ENCODE measurements at places on chromosomes 16 and 17.

DNA sequence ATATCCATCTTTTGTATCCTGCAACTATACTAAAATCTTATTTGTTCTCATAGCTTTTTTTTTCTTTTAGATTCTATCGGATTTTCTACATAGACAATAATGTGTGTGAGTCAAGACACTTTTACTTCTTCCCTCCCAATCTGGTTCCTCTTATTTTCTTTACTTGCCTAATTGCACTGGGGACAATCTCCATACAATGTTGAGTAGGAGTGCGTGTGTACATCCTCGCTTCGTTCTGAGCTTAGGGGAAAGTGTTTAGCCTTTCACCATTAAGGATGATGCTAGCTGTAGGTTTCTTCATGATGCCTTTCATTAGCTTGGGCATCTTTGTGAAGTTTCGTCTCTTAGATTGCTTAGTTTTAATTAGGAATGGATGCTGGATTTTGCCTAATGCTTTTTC is 2.9 kb downstream of the SPATA32 start:
- no peak for DNase-seq

DNA sequence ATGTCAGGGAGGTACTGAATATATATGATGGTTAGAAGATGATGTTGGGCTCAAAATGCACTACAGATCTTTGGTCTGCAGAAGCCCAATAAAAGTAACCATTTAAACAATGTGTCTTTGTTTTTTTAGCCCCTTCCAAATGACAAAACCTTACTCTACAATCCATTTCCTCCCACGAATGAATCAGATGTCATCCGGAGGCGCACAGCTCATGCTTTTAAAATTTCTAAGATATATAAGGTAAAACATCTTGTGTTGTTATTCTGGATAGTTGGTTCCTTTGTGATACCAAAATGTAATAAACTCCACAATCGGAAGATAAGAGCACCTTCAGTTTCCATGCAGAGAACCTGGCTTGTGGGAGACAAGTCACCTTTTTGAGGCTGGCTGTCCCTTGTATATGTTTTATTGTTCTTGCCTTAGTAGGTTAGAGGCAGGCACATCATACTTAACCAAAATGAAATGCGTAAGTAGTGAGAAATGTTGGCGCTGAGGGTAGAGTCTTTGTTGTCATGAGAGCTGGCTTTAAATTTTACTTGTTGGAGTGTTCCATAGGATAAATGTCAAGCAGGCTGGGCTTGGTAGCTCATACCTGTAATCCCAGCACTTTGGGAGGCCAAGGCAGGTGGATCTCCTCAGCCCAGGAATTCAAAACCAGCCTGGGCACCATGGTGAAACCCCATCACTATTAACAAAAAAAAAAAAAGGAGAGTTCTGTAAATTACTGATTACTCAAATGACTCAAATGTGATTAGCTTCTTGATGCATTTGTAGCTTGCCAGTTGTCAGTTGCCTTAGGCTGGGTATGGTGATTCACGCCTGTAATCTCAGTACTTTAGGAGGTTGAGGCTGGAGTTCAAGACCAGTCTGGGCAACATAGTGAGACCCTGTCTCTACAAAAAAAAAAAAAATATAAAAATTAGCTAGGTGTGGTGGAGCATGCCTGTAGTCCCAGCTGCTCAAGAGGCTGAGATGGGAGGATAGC is 19.7 kb upstream of the SNTB2 start:
- DNase-seq, result no peak

- DNase-seq, result no peak
These were observed 8.3 kb upstream of the SPPL2C start for GRCh38 chr17:45836047-45837044.

DNA sequence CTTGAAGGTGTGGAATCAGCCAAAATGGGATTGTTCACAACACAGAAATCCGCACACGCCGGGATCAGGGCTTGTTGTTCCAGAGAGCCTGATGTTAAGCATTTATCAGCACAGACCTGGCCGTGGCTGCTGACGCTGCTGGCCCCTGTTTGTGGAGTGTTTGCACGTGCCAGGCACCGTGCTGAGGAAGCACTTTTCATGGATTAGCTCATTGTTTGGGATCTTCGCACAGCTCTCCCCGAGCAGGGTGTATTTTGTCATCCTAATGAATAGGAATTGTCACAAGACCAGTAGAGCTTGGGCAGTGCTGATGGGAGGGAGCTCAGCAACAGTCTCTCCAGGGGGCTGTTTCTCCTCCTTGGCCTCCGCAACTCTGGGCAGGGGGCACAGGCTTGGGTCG is 160.4 kb upstream of the PLCG2 start:
- no peak for DNase-seq

- DNase-seq, result no peak
These were observed 3.8 kb downstream of the G6PC3 start for GRCh38 chr17:44074231-44074910.

DNA sequence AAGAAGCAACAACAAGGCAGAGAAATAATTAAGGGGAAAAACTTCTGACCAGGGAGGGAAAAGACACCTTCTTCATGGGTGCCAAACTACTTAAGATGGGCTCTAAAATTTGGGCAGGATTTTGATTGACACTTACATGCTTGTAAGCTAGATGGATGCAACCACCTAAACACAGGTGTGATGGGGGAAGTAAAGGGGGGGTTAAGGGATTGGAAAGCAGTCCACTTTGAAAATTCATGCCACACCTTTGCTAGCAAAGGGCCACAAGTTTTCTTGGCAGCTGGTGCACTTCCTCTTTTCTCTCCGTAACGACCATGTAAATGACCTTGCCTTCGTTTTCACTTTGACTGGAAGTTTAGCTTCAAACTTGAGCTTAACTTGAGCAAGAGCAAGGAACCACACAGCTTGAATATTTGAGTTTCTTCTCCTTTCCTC is 14.3 kb upstream of the PRKAR1A start:
- no peak for DNase-seq

DNA sequence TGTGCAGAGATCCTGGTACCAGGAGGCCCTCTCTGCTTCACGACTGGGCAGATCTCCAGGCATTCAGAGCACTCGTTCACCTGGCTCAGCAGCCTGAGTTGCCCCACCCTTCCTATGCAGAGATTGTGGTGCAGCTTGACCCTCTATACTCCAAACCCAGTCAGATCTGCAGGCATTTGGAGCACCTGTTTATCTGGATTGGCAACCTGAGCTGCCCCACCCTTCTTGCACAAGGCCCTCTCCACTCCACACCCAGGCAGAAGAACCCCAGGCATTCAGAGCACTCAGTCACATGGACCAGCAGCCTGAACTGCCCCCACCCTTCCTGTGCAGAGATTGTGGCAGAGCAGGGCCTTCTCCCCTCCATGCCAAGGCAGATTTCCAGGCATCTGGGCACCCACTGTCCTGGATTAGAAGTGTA is 88.4 kb upstream of the CDH5 start:
- no peak for DNase-seq

GRCh38 chr17:2024572-2025219 is 438 bp downstream of the RTN4RL1 start:
- DNase-seq, result no peak

- DNase-seq, result no peak
These were observed 1.8 kb upstream of the CBFA2T3 start for GRCh38 chr16:88978608-88979346.

DNA sequence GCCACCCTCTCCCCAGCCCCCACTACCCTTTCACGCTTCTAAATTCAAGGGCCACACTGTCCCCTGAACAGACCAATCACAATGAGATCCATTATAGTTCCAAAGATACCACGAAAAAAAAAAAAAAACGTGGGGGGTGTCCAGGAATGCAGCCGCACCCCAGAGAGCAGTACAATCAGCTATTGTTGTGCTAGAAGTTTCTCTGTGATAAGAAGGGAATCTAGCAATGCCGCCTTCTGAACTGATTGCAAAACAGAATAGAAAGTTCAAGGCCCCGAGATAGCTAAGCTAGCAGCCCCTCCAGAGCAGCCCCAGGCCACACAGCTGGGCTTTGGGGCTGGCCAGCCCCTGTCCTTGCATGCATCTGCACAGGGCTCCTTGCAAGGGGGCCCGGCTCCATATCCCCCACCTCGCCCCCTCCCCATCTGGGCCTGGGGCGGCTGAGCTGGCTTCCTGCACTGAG is 86.9 kb upstream of the CBX4 start:
- DNase-seq, result no peak

DNA sequence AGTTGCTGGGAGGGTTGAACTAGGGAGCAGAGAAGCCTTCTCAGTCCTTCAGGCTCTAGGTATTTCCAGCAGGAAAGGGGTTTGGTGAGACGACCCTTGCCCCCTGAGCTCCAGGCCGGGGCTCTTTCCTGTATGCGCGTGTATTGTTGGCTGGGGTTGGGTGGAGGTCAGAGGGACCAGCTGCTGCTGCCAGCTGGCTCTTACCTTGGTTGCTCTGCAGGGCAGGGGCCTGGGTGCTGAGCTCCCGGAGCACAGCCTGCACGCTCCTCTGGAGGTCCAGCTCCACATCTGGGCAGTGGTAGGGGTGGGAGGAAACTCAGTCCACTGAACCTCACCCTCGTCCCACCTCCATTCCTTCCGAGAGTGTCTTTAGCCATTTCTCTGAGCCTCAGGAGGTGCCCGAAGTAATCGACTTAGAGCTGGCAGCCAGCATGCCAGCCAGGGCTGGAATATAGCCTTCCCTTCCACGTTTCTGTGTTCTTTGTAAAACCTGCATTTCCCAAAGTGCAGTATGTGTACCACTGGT is 28.0 kb downstream of the PIK3R6 start:
- no peak for DNase-seq

- no peak for DNase-seq
These were observed 2.6 kb upstream of the EXOSC6 start for GRCh38 chr16:70254180-70254964.

GRCh38 chr16:71693164-71693563 is 31.3 kb downstream of the PHLPP2 start:
- no peak for DNase-seq

DNA sequence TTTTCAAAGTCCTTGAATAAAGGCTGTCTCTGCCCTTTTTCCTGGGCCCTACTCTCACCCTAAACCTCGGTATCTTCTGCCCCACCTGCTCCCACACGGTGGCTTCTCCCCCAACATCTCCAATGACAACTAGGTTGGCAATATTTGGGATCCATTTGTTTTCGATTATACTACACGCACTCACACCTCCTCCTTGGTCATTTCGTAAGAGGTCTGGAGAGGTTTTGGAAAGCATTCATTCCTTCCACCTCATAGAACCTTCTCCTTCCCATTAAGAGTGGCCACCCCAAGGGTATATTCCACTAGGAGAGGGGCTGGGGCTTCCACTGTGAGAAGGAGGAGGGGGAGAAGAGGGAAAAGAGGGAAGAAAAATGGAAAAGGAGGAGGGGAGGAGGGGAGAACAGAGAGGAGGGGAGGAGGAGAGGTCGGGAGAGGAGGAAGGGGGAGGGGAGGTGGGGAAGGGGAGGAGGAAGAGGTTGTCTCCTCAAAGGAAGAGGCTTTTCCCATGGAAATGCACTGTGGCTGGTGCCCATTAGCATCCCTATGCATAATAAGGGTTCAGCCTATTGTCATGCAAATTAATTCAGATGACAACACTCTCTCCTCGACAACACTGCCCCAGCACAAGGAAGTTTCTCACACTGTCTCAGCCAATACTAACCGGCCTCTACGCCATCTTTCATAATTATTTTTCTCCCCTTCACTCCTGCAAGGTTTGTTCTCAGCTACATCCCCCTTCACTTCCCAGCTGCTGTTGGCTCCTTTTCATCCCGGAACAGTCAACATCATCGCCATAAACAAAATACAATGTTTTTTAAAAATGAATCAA is 30.0 kb downstream of the SOX9 start:
- DNase-seq, result no peak

- DNase-seq, result no peak
These were observed 393 bp downstream of the SERPINF2 start for GRCh38 chr17:1743088-1743439.

GRCh38 chr17:68200689-68201417 is 47.0 kb upstream of the AMZ2 start:
- no peak for DNase-seq

- DNase-seq, result no peak
These were observed 61.0 kb upstream of the LGALS9 start for GRCh38 chr17:27569884-27570577.

DNA sequence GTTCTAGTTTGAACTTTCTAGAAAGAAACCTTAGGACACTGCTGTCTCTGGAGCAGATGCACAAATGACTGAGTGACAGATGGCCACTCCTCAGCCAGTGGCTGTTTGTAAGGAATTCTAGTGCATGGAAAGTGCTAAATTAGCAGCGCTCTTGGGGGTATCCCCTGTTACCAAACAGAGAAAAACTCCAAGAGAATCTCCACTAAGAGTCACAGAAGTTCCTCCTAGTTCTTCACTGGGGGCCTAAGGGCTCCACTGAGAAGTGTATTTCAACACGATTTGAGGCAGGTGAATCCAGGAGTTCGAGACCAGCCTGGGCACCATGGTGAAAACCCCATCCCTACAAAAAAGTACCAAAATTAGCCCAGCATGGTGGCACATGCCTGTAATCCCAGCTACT is 18.1 kb upstream of the IRF8 start:
- DNase-seq, result no peak

GRCh38 chr16:11306997-11307638 is 26.0 kb upstream of the PRM1 start:
- no peak for DNase-seq

- DNase-seq, result no peak
These were observed 428.8 kb upstream of the MAF start for GRCh38 chr16:80029381-80029630.

- DNase-seq, result no peak
These were observed 47.6 kb downstream of the XPO6 start for GRCh38 chr16:28164140-28164539.

GRCh38 chr17:79476074-79476652 is 134.7 kb downstream of the RBFOX3 start:
- no peak for DNase-seq

DNA sequence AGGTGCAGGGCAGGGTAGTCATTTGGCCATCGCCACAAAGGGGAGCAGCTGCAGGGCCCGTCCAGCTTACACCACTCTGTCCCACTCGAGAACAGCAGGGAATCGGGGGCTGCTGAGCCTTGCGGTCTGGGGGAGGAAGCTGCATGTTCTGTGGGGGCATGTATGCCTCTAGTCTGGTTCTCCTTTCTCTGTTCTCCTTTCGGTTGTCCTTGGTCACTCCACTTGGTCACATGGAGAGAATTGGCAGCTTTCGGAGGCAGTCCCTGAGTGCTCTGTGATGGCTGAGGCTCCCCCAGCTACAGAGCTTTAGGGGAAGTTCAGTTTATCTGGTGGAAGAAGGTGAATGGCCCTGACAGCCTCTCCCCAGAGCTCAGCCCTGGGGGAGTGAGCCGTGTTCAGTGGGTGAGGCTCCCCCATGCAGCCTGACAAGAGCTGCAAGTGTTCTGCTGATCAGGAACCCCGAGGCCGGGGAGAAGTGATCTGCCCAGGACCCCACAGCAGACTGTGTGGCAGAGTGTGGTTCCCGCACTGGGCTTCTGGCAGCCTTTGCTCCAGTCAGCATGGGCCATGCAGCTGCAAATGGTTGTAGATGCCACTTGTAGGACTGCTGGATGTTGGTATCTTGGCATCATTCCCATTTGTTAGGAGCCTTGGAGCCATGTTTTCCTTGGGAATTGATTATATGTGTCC is 22.3 kb upstream of the SMPD3 start:
- DNase-seq, result no peak

DNA sequence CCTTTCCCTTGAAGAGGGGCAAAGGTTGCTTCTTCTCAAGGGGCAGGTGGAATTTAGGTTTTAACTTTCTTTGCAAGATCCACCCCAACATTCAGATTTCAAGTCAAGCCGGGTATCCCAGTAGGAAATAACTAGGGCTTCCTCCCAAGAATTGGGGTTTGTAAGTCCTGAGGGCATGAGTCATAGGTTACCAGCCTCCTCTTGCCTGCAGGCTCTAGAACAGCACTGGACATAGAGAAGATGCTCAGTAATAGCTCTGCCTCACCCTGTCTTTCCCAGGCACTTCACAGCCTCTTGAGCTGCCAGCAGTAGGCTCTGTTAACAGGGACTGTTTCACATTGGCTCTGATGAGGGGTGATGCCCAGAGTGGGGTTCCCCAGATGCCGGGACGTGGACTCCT is 35.8 kb upstream of the ZFP90 start:
- no peak for DNase-seq

Measured in thoracic aorta (tissue), 2 donors.